ENCODE measurements at places on chromosomes 16 and 17.

GRCh38 chr17:57125406-57125805 is 40.4 kb downstream of the AKAP1 start:
- no peak for DNase-seq

GRCh38 chr16:9763505-9763904 is 418.7 kb downstream of the GRIN2A start:
- DNase-seq = no peak

GRCh38 chr16:49693445-49693844 is 162.5 kb downstream of the ZNF423 start:
- DNase-seq = no peak

- no peak for DNase-seq
These were observed 8.2 kb upstream of the MPP2 start for GRCh38 chr17:43915559-43915958.

GRCh38 chr17:63956296-63956920 is 16.3 kb downstream of the SCN4A start:
- DNase-seq = peak; percentile 80

DNA sequence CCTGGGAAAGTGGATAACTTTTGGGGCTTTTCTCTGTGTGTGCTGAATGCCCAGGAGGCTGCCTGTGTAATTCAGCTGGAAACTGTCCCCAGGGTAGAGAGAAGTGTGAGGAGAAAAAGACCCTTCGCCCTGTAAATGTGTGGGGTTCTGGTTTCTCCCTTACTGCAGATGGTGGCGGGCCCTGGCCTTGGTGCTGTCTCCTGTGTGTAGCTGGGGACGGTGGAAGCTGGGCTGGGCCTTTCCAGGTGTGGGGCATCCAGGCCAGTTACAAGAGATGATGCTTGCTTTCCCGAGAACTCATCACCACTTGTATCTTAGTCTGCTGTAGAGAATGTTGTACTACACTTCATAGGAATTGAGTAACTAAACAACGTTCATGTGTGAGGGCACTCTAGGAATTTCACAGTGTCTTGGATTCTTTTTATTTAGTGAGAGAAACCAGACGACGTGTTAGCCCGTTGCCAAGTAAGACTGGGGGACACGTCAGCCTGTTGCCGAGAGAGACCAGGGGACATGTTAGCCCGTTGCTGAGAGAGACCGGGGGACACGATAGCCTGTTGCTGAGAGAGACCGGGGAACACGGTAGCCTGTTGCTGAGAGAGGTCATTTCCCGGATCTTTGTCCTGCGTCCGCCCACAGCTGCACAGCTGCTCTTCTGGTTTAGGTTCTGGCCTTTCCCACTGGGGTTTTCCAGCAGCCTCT is 43.1 kb downstream of the TBCD start:
- DNase-seq = no peak

- DNase-seq = no peak
These were observed 85.6 kb upstream of the NOL11 start for GRCh38 chr17:67632141-67632540.

DNA sequence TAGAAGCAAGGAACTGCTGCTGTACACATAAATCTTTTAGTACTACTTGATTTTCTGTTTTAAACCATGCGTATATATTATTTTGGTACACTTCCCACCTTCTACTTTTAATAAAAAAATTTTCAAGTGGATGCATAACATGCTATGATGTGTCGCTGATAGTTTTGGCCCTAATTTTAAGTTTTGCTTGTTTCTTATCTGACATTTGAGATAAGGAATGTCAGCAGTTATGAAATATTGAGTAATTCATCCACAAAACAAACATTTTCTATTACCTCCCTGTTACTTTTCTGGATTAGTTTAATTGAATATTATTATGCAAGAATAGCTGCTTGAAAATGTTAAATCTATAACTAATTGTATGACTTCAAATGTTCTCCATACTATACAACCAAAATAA is 35.8 kb downstream of the N4BP1 start:
- no peak for DNase-seq

DNA sequence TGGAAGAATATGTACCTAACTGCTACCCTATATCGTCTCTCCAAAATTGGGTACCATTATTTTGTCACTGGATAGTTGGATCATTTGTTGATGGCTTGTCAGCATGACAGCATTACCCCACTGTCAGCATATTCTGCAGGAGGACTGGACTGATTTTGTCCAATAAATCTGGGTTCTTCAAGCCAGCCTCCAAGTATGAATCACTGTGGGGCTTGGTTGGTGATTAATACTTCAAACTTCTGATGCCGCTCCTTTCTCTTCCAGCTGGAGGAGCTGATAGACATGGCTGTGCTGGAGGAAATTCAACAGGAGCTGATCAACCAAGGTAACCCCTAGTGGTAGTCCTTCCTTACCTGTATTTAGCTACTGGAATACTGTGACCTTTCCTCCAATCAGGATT is 2.5 kb downstream of the RPAIN start:
- DNase-seq = peak; percentile 71

- DNase-seq = no peak
These were observed 22.0 kb upstream of the CHMP6 start for GRCh38 chr17:80969674-80970043.

DNA sequence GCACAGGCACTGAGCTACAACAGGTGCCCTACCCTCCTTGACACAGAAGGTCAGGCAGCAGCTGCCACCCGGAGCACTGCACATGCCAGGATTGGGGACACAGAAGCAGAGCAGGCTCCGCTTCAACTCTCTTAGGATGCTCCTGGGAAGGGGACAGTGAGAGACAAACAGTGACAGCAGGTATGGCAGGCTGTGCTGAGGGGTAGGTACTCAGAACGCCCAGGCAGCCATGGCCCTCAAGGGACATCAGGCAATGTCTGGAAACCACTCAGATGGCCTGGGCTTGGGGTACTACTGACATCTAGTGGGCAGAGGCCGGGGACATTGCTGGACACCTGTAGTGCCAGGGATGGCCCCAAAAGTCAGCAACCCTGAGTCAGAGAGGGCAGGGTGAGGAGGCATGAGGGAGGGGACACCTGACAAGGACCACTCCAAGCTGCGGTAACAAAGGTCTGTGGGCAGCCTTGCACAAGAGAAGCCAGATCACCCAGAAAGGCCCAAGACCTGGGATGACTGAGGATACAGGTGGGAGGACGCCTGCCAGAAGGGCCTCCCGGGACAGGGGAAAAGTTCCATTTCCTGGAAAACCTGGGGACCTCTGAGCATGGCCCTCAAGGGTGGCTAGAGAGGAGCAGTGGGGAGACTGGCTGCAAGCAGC is 21.2 kb downstream of the PEMT start:
- peak; percentile 58 for DNase-seq

- DNase-seq = no peak
These were observed 537 bp downstream of the GOSR1 start for GRCh38 chr17:30477774-30478115.

DNA sequence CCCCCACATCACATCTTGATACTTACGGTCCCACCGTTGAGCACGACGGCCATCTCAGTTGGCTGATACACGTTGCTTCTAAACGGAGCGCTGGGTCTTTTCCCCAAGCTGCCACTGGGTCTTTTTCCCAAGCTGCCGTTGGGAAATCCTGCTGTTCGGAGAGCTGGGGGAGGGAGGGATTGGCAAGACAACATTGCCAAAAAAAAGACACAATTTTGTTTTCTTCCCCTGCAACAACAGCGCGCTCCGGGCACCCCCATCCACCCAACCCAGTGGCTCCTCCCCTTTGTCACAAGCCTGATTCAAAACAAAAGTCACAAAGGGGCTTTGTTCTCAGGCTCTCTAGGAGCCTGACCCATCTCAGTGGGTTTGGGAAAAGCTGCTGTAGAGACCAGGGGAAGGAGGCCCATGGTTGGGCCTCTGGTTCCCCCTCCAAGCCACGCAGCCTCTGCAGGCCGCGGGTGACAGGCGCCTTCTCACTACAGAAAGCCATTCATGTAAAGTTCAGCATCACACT is 22.8 kb downstream of the GPRC5B start:
- DNase-seq = no peak

DNA sequence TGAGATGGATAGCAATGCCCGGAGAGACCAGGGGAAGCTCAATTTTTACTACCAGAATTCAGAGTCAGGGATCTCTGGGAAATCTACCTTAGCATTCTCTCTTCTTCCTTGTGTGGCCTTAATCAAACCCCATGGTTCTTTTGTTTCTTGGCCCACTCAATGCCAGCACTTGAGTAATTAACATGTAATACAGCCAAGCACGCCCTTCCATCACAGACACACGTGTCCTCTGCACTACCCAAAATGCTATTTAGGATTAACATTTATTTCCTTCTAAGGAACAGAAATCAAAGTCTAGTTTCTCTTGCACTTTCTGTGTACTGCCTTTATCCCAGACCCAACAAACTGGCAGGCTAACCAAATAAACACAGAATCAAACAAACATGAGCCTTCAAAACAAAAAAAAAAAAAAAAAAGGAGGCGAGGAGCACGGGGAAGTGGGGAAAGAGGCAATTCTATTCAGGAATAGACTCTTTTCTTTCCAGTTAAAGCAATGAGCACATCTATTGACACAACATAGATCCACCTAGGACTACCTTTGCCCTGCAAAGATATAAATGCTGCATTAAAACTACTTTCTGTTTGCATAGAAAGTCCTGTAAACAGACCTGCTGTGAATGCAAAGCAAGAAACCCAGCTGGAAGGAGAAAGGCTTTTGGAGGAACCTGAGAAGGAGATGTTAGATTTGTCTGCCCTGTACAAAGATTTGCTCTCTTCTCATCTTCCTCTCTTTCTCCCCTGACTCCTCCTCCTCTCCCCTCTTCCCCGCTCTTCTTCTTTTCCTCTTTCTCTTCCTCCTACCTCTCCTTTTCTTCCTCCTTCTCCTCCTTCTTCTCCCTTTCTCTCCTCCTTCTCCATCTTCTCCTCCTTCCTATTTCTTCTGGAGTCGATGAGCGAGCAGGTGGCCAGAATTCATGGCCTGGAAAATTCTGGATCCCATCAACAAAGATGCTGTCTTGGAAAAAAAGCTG is 294.4 kb downstream of the NPIPA8 start:
- DNase-seq = no peak

- DNase-seq = no peak
These were observed 215.9 kb downstream of the RPTOR start for GRCh38 chr17:80760511-80760911.

DNA sequence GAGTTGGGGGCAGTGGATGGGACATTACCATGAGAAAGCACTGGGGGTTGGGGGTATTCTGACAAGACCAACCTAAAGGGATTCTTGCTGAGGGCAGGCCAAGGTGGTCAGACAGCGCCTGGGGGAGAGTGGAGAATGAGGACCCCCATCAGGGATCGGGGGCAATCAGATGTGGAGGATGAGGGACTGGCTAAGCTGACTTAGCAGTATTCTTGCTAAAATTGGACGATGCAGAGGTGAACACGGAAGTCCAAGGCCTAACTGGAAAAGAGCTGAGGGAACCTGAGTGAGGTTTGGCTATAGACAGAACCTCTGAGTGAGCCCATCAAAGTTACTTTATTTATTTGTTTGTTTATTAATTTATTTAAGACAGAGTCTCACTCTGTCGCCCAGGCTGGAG is 9.2 kb downstream of the QPRT start:
- no peak for DNase-seq

DNA sequence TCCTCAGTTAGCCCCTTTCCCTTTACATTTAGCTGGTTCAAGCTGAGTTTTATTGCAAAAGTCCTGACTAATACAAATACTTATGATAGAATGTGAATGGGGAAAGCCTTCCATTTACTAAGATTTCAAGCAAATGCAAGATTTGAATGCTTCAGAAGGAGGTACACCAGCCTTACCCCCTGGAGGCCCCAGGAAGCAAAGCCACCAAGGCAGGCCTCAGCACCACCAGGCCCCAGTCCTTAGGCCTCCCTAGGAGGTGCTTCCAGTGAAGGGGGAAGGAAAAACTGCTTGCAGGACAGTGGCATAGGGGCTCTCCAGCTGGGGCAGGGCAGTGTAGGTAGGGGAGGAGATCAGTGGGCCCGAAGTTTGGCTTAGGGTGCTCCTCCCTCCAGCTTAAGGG is 7.3 kb upstream of the PRPSAP2 start:
- no peak for DNase-seq

DNA sequence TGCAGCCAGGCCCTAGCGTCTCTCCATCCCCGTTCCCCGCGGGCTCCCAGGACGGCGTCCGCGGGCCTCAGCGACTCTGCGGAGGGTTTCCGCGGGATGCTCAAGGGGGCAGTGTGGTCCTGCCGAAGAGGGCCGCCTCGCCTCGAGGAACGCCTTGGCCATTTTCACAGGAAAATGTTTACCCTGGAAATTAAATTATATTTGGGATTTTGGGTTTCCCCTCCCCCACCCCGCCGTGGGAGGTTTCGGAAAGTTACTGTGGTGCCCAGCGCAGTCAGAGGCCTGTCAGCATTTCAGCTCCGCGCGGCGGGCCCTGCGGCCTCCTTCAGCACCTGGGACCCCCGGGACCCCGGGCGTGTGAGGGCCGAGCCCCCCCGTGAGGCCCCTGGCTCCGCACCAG is 94.5 kb downstream of the PCTP start:
- DNase-seq = peak; percentile 79

GRCh38 chr16:23293016-23293415 is 9.1 kb upstream of the SCNN1B start:
- DNase-seq = no peak

GRCh38 chr16:65122724-65123395 is 997 bp upstream of the CDH11 start:
- peak; percentile 72 for DNase-seq

DNA sequence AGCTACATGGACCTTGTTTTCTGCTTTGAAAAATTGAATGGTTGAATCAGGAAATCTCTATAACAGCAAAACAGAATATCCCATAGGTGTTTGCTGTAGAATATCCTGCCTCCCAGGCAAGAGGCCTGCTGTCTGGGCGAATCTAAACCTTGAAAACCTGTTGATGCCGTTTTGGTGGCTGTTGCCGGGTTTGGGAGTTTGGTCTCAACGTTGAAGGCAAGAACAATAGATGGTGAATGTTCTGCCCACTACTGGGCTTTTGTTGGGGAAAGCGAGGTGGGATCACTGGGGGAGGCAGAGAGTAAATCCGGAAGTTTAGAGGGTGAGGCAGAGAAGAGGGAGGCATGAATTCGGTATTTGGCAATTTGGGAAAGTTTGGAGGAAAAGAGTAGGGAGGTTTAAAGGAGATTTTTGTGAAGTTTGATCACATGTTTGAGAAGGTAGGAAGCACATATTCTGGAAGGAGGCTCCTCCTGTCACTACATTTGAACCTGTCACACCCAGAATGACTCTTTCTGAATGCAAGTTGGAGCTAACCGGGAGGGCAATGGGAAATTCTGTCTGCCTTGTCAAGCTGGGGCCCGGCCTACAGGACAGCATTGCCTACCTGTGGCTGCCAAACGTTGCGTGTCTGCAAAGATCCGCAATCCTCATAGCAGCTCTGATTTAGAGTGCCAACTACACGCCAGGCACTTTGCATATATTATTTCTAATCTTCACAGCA is 46.5 kb downstream of the GPRC5B start:
- no peak for DNase-seq

DNA sequence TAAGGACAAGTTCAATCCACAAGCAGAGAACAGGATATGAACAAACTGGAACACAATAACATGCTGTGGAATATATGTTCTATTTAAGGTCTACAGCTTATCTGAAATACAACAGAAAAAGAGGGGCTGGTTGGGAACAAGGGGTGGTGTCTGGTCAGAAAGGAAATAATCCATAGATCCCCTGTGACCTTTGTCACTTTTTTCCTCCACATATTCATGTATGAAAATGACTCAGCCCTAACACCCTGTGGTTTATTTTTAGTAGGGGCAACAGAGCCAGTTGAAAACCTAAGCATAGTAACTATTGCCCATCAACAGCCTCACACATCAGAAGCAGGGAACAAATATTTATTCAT is 12.3 kb upstream of the SPAG9 start:
- DNase-seq = no peak
